ENCODE measurements at places on chromosomes 7 and 10.

- DNase-seq, result peak; percentile 45
These were observed 4.3 kb upstream of the AKR1C3 start for GRCh38 chr10:5089865-5090264.

GRCh38 chr7:155722118-155722517 lies 77.7 kb downstream of the RBM33 start:
- no peak for DNase-seq

GRCh38 chr7:33981671-33982424 lies 76.5 kb downstream of the BMPER start:
- DNase-seq, result no peak

DNA sequence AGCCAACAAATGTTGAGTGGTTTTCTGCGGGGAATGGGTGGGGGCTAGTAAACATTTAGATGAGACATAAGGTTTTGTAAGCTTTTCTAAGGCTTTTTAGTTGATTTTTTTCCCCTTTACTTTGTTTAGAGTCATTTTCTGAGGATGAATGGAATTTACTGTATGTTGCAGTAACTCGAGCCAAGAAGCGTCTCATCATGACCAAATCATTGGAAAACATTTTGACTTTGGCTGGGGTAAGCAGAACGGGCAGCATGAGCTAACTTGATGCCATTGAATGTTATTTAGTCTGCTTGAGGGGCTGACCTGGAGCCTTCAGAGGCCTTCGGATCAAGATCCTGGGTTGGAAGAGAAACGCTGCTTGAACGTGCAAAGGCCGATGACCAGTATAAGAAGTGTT lies 37.3 kb downstream of the FBH1 start:
- no peak for DNase-seq

DNA sequence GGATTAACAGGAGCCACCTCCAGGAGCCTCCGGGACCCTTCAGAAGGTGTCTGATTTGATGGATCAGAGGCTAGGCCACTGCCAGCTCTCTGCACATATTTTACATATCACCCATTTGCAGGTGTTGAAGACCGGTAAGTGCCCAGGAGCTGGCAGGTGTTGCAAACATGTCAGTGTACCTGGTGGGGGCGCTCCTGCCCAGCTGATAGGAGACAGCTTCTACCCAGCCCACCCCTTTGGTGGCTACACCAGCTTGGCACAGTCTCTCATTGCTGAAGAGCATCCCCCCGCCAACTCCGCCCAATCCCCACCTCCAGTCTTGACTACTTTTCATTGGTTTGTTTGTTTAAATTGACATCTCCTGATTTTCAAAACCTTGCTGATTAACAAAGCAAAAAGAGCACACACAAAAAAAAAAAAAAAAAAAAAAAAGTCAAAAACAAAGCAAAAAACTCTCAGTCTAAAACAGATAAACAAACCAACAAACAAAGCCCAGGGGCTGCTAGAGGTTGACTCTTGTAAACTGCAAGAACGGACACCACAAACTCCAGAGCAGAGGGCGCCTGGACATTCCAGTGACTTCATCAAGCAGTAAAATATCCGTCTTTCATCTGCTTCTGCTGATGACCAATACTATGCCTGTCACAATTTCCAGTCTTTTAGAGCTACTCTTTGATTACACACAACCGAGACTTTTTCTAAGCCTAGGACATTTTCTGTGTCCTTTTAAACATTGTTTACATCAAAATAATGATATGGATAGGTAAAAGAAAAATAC lies 275.3 kb downstream of the NRG3 start:
- DNase-seq, result no peak

GRCh38 chr10:116636976-116637375 lies 16.2 kb downstream of the PNLIPRP2 start:
- no peak for DNase-seq

DNA sequence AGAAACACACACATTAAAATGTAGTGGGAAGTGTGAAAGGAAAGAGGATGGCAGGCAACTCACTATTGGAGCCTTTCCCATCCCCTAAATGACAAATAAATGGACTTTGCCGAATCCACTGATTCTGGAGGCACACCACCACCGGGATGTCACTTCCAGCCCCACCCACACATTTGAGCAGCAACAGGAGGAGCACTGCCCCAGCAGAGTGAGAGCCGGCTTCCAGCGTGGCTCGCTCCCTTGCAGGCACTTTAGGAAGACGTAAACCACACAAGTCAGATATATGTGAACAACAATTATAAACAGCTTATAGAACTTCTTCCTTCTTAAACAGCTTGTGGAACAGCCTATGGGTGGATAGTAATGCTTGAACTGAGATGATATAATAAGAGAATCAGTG lies 191.0 kb downstream of the DGKI start:
- no peak for DNase-seq

- no peak for DNase-seq
These were observed 5.9 kb upstream of the LGI1 start for GRCh38 chr10:93751832-93752231.

DNA sequence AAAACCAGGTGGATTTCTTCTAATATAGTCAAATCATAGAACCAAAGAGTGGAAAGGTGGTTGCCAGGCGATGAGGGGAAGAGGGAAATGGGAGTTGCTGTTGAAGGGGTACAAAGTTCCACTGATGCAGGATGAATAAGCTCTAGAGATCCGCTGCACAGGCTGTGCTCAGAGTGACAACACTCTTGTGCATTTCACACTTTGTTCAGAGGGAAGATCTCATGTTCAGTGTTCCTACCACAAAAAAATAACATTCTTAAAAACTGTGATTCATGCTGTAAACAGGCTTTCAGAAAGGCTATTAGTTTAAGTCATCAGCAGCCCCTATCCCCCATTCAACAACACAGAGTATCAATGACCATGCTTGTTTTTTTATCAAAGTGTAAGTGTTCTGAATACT lies 213.8 kb downstream of the COBL start:
- DNase-seq, result no peak

DNA sequence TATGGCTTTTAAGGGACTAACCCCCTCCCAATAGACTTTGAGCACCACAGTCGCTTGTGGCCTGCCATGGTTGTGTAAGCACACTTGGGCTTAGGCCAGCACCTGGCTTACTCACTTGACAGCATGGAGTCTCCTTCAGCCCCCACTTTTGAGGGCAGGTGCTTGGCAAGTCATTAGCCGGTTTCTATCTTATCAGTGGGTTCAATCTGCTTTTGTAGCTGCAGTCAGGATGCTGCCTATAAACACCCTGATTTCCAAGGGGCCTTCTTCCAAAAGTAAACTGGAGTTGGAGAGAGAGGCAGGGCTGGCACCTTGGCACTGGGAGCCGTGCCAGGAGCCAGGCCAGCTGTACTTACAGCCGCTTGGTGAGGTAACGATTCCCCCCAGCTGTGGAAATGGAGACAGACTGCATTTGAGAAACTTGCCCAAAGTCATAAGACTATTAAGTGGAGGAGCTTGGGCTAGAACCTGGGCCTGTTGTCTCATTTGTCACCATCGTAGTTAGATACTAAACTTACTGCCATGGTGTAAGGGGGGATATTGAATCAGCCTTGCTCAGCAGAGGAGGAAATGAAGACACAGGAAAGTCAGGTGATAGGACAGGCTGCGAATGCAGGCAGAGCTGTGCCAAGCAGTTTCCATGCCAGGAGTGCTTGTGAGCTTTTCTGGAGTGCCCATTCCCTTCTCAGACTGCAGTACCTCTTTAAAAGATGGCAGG lies 92.2 kb upstream of the EFCAB10 start:
- no peak for DNase-seq

DNA sequence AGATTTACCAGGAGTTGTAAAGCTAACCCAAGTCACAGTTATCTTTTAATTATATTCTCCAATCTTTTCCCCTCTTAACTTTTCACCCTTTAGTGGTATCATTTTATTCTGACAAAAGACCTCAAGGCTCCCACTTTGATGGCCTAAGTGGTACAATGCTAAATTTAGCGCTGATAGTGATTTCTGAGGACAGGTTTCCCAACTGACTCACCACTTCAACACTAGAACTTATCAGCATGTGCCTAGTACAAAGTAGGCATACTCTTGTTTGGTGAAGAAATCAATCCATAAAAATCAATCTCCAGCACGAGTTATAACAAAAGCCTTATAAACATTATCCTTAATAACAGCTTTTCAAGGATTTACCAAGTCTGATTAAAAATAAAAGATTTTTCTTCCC lies 7.5 kb downstream of the SNX13 start:
- DNase-seq, result no peak

- DNase-seq, result no peak
These were observed 28.6 kb upstream of the LAMB4 start for GRCh38 chr7:108158776-108159175.

DNA sequence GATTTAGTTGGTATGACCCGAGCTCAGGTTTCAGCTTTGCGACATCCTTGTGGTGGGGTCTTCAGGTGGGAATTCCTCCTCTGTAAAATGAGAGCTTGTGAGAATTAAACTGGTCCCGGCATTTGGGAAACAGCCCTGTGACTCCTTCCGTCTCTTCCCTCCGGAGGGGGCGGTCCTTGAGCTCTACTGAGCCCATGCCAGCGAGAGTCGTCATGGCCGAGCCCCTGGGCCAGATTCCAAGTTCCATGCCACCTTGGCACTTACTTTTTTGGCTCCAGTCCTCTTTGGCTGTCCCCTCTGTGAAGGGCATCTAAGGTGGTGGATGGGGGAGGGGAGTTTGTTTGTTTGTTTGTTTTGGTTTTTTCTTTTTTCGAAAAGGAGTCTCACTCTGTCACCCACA lies 47.6 kb downstream of the GTF2IRD1 start:
- DNase-seq, result no peak

DNA sequence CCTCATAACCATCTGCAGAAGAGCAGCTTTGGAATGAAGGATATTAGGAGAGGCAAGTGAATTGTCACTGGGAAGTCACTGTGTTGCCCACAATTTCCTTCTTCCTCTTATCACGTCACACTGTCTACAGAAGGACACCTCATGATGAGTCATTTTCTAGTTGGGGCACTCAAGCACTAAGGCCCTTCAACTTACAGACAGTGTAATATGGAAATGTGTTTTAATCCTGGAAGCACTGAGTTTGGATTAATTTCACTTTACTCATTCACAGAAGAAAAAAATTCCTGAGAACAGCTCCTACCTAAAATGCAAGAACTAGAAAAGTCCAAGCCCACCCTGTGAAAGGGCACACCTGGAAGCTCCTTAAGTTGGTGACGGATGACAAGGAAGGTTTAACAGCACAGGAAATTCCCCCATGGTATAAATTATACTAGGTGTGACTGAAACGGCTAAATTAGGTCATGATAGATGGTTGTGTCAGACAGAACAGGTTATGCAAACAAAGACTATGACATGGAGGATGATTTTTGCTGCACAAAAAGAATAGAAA lies 56.6 kb downstream of the PARD3 start:
- DNase-seq, result peak; percentile 5

DNA sequence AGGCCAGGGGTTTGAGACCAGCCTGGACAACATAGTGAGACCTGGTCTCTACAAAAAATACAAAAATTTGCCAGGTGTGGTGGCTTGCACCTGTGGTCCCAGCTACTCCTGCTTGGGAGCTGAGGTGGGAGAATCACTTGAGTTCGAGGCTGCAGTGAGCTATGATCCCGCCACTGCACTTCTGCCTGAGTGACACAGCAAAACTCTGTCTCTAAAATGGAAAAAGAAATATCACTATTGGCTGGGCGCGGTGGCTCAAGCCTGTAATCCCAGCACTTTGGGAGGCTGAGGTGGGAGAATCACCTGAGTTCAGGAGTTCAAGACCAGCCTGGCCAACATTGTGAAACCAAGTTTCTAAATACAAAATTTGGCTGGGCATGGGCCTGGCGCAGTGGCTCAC lies 44.9 kb upstream of the RASGEF1A start:
- DNase-seq, result no peak

GRCh38 chr10:125983656-125984055 lies 87.3 kb downstream of the FANK1 start:
- DNase-seq, result no peak

DNA sequence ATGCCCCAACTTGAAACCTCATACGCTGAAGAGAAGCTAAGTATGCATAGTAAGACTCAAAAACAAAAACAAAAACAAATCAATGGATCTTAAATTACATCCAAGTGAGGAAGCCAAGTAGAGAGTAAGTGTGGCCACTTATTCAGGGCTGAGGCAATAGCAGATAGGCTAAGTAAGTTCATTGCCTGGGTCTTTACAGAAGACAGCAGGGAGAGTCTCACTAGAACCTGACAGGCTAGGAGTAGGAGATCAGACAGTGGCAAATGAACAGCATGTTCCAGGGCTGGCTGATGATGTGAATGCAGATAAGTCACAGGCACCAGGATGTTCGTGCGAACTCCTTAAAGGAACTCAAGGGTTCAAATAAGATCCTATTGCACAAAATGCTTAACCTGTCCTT lies 568.6 kb downstream of the KCNMA1 start:
- no peak for DNase-seq

DNA sequence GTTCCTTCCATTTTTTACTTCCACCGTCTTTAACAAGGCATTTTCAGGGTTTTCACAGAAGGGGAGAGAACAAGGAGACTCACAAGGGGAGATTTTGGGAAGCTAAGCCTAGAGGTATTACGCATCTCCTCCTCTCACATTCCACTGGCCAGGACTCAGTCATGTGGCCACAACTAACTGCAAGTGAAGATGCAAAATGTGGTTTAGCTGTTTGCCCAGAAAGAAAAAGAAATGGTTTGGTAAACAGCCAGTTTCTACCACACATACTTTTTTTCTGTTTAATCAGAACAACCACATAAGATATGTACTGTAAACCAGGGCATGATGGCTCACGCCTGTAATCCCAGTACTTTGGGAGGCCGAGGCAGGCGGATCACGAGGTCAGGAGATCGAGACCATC lies 21.4 kb upstream of the HELLS start:
- no peak for DNase-seq

GRCh38 chr7:1975179-1975578 lies 257.6 kb downstream of the MAD1L1 start:
- no peak for DNase-seq

DNA sequence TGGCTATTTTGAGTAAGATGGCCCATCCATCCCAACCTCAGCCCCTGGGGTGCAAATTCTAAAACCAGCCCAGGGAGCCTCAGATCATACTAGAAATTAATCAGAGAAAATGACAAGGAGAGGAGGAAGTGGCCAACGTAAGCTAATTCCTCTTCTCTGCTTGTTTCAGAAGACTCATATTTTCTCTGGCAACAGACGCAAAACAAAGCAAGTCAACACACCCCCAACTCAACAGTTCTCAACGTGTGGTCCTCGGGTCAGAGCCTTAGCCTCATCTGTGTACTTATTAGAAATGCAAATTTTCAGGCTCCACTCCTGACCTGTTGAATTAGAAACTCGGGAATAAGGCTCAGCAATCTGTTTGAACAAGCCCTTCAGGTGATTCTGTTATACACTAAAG lies 413.9 kb upstream of the AUTS2 start:
- no peak for DNase-seq

All from activated CD4-positive, alpha-beta T cell treated with anti-CD3 and anti-CD28 coated beads, Interleukin-2, amount 50 U/mL, for 16 hours (primary cell).